ENCODE measurements at places on chromosomes 7 and 10. TPM values are rescaled to one million over a fixed set of nuclear protein-coding genes. Genes with fewer than 3 reads are reported as not detected.

- DNase-seq = peak; percentile 81
Measured at GRCh38 chr10:133394801-133395221, 854 bp downstream of the MTG1 start.

DNA sequence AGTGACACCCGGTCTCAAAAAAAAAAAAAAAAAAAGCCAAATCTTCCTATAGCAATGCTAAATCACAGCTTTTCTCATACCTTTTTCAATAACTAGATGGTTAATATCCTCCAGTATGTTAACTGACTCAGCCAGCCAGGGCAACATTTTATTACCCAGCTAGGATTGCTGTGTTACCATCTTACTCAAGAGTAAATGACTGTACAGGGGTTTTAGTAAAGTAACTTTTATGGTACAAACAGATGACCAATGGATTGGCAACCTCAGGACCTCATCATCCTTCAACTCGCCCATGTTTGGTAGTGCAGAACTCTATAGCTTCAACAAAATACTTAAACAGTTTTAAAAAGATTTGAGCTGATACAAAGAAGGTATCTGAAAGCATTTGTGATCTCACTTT, 59.5 kb downstream of the HBP1 start:
- no peak for DNase-seq

DNA sequence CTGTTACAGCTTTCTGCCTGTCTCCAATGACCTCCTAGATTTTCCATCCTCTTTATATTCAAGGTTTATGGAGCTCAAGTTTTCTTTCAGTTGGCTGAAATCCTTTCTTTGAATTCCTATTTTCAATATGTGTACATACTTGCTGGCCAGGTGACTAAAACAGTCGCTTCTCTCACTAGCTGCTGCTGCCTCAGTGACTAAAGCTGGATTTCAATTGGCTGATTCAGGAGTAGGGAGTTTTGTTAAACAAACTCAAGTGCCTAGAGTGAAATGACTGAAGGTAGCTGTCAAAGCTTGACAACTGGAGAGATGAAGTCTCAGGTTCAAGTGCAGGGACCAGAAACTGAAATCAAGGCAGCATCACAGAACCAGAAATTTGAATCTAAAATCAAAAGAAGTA, 6.7 kb upstream of the POLR1F start:
- no peak for DNase-seq

GRCh38 chr10:90847436-90847835, 10.4 kb downstream of the HTR7 start:
- DNase-seq = no peak

GRCh38 chr10:127934383-127934782, 27.5 kb downstream of the PTPRE start:
- DNase-seq = no peak

- no peak for DNase-seq
Measured at GRCh38 chr7:51590746-51591145, 274.1 kb upstream of the COBL start.

DNA sequence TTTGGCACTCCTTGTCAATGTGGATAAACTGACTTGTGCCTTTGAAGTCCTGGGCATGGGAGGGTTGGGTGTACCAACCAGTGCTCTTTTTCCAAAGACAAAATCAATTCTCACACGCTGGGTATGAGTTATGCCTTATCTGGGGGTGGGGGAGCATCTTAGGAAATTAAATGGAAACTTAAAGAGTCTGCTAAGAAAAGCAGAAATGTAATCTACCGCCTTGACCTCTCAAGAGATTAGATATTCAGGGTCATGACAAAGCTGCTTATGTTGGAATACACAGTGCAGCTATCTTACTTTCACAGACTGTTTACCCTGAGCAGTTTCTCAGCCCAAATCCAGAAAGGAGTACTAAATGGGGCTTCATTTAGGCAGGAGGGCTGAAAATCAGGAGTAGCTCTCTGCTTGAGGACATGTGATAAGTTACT, 2.6 kb downstream of the MEST start:
- DNase-seq = no peak

DNA sequence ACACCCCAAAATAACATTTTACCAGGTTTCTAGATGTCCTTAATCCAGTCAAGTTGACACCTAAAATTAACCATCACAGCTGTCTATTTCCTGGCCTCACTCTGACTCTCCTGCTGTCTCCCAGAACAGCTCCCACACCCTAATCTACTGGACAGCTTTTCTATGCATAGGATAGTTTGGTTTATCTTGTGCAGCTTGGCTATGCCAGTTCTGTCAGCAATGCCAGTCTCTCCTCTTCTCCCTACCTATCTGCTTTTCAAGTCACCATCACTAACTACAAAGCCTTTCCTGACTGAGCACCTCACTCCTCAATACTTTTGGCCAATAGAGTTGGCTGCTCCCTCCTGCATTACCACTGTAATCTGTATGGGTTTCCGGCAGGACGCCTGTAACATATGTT, 5.0 kb downstream of the NCOA4 start:
- no peak for DNase-seq

CPA2 gene
- total RNA-seq = 0.67 TPM

ATAD1 gene
- total RNA-seq = 47.3 TPM

- no peak for DNase-seq
Measured at GRCh38 chr10:122707535-122707934, 7.9 kb upstream of the C10orf120 start.

Data from posterior vena cava (tissue), 2 donors.